Psoas muscle (tissue), 8 donors: ENCODE measurements at places on chromosomes 12 and 14. TPM values are rescaled to one million over a fixed set of nuclear protein-coding genes. Genes with fewer than 3 reads are reported as not detected.

SUPT16H gene
- 24.8 TPM for polyA plus RNA-seq

HOXC11 gene
- polyA plus RNA-seq, result 0.66 TPM

DNA sequence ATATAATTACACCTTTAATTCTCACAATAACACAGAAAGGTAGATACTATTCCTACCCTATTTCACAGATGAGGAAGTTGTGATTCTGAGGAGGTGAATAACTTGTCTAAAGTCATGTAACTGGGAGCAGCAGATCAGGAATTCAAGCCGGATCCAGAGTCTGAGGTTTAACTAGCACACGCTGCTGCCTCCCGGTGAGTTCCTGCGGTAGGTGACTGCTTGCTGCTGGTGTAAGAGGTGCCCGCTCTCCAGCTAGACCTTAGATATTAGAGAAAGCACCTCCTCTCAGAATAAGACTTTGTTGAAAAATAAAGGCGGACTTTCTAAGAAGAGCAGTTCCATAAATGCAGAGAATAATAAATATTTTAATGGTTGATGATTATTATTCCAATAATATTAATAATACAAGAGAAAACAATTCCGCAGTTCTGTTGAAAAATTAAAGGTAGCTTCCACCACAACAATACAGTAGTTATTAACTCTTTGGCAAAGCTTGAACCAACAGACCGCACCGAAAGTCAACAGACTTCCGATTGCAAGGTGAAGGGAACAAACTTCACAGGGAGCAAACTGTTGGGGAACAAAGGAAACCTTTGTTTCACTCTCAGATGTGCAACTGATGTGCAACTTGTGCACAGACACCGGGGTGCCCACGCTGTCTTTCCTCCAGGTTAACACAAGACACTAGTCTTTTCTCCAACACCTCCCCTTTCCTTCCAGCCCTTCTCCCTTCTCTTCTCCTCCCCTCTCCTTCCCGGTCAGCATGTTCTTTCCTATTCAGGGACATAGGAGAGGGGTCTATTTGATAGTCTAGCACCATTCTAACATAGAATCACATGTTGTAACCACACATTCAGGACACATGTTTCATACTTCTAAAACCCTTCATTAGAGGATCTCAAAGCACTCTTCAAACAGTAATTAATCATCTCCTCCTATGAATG, 73.2 kb upstream of the EGLN3 start:
- DNase-seq, result no peak

DNA sequence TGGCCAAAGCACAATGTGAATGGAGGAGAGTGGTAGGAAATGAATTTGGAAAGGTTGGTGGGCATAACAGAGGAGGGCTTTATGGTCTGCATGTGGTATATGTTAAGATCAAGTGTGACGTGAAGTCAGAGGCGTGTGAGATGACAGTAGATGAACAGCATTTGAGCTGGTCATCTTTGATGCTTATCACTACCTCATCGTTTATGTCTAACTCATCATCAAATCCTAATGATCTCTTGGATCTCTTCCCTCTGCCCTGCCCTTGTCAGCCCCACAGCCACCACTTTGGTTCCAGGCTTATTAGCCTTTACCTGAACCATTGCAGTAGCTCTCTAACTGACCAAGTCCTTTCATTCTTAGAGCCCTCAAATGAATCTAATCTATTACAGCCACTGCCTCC, 132.5 kb downstream of the LLPH start:
- no peak for DNase-seq

GRCh38 chr12:113476176-113476986, 4.7 kb upstream of the LHX5 start:
- no peak for DNase-seq

GRCh38 chr12:130839770-130840404, 837 bp upstream of the STX2 start:
- DNase-seq, result no peak

GRCh38 chr14:103593577-103593976, 30.8 kb downstream of the COA8 start:
- DNase-seq, result no peak
